IMR-90 (cell line): ENCODE measurements at places on chromosomes 16 and 17. TPM values are rescaled to one million over a fixed set of nuclear protein-coding genes. Genes with fewer than 3 reads are reported as not detected.
A peak's percentile ranks its signal among the peaks of the same experiment; 100 is the strongest.

DNA sequence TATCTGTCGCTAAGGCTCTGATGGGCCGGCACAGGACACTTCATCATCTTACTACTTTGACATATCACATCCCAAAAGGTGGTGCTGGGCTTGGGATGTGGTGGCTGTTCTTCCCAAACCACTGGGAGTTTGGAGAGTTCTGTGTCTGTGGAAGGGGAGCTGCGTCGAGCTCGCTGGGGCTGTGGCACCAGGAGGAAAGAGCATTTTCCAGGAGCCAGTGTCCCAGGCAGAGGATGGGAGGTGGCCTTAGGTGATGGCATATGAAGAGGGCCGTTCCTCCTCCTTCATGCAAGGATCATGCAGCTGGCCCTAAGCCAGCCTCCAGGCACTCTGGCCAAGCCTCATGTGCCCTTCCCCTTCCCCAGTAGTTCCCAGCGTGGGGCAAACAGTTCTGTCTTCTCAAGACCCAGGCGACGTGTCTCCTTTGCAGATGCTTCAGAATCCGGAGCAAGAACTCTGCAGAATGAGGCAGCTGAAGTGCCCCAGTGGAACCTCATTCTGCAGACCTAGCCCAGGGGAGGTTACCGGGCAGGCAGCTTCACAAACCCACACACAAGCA, 89.4 kb upstream of the TNRC6C start:
- DNase-seq, result no peak

The TPSG1 gene
- total RNA-seq, result not detected in 2 replicates

The UBTF gene
- total RNA-seq, result 42.1 and 49.4 TPM in 2 replicates

The SLC35G6 gene
- total RNA-seq, result not detected in 2 replicates

DNA sequence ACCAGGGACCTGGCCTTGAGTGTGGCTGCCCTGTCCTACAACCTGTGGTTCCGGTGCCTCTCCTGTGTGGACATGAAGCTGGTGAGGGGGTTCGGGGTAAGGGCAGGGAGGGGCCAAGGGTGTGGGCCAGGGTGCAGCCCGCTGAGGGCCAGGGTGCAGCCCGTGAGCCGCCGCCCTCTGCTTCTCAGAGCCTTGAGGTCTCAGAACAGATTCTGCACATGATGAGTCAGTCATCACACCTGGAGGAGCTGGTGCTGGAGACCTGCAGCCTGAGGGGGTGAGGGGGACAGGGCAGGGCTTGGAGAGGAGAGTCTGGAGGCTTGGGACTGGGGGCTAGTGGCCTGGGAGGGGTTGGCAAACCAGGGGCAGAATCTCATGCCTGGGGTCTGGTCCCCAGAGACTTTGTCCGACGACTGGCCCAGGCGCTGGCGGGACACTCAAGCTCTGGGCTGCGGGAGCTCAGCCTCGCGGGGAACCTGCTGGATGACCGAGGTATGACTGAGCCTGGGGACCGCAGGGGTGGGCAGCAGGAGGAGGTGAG, 2.2 kb downstream of the CARMIL2 start:
- no peak for DNase-seq

GRCh38 chr16:53052519-53053501, at the start of gene CHD9NB:
TSS of gene CHD9NB (minus strand) at chr16:53052897. CDS start at chr16:53044158, 8,739 bp downstream.
- DNase-seq, result peak; percentile 86

The C17orf78 gene
- total RNA-seq, result not detected in 2 replicates

DNA sequence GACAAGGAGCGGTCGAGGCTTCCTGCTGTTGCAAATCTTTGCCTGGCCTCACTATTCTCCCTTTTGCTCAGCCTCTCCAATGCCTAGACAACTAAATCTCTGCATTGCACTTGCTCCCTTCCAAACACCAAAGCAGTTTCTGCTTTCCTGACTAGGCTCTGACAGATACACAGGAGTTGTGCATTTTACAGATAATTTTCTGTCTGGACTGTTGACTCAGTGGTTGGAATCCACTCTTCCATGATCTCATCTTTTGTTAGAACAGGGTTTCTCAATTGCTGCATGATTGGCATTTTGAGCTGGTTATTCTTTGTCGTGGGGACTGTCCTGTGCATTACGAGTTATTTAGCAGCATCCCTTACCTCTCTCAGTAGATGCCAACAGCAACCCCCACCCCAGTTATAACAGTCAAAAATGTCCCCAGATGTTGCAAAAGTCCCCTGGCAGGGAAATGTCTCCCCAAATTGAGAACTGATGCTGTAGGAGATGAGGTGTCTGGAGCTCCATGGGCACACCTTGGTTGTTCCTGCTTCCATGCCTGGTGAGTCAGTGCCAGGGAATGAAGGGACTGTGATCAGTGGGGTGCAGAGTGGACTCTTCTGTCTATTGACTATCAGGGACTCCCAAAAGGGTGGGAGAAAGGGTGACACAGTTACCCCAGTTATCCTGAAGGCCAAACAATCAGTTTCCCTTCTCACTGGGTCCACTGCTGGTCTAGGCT, 557.4 kb upstream of the PSMD7 start:
- no peak for DNase-seq

GRCh38 chr16:12290868-12291267, 314.3 kb downstream of the SNX29 start:
- DNase-seq, result no peak

- no peak for DNase-seq
Observed at GRCh38 chr17:49766918-49767530, 3.1 kb upstream of the FAM117A start.

GRCh38 chr17:43808076-43808475, 24.9 kb downstream of the MPP3 start:
- DNase-seq, result no peak
